Activated naive CD8-positive, alpha-beta T cell treated with anti-CD3 and anti-CD28 coated beads for 36 hours (primary cell): ENCODE measurements at places on chromosomes 2 and 18. TPM values are rescaled to one million over a fixed set of nuclear protein-coding genes. Genes with fewer than 3 reads are reported as not detected.

GRCh38 chr2:38164881-38165280, 88.9 kb upstream of the CYP1B1 start:
- DNase-seq, result no peak

DNA sequence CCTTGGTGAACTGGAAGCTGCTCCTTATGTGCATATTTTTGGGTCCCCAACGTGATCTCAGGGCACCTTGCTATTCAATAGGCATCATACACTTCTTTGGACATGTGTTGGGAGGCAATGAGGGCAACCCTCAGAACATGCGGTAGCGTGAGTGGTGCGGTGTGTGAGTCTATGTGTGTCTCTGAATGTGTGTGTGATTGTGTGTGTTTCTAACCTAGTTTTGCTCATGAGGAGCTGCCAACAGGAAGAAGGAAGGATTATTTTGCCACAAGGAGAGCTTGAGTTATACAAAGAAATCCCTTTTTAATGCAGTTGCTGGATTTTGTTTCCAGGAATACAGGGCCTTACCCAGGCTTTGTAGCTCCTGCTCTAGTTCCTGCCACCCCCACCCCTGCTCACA, 75.8 kb upstream of the ITGA6 start:
- DNase-seq, result no peak

DNA sequence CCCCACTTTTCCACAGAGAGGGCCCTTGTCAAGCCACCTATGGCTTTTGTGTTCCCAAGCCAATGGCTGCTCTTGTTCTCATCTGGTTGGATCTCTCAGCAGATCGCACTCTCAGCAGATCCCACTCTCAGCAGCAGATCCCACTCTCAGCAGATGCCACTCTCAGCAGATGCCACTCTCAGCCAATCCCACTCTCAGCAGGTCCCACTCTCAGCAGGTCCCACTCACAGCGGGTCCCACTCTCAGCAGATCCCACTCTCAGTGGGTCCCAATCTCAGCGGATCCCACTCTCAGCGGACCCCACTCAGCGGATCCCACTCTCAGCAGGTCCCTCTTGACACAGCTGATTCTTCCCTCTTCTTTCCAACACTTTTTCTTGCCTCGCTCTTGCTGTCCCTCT, 59.3 kb upstream of the MGAT4A start:
- DNase-seq, result no peak

DNA sequence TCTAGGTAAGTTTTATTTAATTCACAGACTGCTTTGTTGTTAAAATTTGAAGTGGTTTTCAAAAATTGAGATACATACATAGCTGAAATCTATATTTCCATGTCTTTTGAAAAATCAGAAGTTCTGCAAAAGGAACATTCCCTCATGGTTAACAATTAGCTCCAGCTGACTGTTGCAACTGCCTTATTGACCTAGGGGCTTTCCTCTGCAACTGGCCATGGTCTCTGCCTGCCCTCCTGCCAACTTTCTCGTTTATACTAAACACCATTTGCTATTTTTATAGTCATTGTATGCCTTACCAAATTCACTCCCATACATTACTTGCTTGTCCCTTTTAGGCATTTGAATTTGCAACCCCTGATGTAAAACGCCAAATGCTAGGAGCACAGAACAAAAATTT, 107.2 kb downstream of the PID1 start:
- no peak for DNase-seq

DNA sequence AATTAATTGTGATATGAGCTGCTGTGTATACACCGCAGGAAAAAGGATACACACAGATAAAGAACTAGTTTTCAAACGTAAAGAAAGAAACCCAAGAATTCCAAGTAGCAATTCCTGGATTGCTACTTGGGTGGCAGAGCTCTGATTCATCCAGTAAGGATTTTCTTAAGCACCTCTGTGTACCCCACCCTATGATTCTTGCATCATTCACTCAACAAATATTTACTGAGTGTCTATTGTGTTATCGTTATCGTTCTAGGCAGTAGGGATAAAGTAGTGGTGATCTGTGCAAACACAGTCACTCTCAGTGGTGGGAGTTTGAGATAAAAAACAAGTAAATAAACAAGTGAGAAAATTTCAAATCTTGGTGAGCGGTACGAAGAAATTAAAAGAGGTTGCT, 4.9 kb upstream of the TMEM200C start:
- DNase-seq, result no peak

GRCh38 chr2:234388591-234388990, 108.3 kb downstream of the ARL4C start:
- DNase-seq, result no peak

DNA sequence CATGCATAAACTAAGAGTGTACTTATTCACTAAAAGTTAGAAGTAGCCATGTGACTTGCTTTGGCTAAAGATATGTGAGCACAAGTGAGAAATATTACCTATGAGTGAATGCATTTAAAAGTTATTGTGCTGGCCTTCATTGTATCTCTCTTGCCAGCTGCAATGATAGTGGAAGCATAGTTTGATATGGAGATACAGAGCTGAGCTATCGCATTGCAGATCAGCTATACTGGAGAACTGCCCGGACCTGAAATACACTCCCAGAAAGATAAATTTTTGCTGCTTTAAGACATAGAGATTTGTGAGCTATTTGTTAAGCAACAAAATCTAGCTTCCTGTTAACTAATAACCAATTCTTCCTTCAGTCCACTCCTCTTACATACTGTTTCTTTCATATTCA, 571.1 kb downstream of the CPS1 start:
- DNase-seq, result no peak

- DNase-seq, result no peak
These were observed 196.0 kb downstream of the KCNS3 start for GRCh38 chr2:18074476-18074875.

GRCh38 chr2:205778356-205778755, 96.1 kb downstream of the NRP2 start:
- no peak for DNase-seq

DNA sequence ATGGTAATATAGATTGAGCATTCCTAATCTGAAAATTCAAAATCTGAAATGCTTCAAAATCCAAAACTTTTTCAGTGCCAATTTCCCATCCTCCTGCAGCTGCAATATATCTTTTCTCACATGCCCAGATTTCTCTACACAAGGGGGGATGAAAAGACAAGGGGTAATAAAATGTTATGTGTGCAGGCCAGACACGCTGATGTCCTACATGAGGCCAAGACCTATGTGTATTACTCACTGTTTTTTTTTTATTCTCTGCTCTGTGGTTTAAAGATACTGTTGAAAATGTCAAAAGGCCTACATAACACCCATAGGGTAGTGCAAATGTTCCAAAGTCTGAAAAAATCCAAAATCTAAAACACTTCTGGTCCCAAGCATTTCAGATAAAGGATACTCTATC, 41.2 kb upstream of the CWC22 start:
- DNase-seq, result no peak

DNA sequence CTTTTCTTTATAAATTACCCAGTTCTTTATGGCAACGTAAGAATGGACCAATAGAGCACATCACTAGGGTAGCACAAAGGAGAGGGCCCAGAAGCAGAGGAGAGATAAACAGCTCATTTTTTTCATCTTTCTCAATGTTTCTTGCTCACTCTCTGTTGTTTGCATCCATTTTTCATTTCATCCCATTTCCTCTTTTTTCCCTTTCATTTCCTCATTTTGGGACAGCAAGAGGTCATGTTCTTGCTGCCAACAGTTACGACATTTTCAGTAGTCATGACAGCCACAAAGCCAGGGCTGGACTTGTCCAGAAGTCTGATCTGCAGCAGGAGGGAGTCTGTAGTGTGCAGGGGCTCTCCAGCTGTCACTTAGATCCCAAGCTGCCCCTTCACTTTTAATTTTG, 52.7 kb upstream of the CYP1B1 start:
- DNase-seq, result no peak

DNA sequence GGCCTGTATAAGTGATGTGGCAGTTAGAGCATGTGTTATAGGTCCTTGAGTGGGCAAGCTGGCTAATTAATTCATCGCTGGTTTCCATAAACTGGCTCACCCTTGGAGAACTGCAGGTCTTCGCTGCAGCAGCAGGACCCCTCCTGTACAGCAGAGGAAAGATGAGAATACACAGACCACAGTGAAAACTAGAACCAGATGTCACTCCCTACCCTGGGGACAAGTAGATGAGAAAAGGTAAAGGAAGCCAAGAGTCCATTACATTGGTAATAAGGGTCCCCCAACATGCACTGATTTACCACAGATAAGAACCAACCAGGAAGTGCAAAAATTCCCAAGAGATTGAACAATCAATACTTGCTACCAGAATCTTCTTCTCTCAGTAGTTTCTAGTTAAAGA, 415.6 kb upstream of the LYPD1 start:
- no peak for DNase-seq

- DNase-seq, result peak; percentile 55
These were observed 63.1 kb upstream of the MCFD2 start for GRCh38 chr2:46978723-46979122.

The CRYGC gene
- not detected for total RNA-seq

The KCNG2 gene
- not detected for total RNA-seq

The CLEC4F gene
- not detected for total RNA-seq
